Fibroblast of the aortic adventitia (primary cell): ENCODE measurements at places on chromosomes 7 and 10. TPM values are rescaled to one million over a fixed set of nuclear protein-coding genes. Genes with fewer than 3 reads are reported as not detected.
A peak's percentile ranks its signal among the peaks of the same experiment; 100 is the strongest.

- peak; percentile 56 for DNase-seq
These were observed 784.5 kb upstream of the IGFBP3 start for GRCh38 chr7:46705386-46706255.

DNA sequence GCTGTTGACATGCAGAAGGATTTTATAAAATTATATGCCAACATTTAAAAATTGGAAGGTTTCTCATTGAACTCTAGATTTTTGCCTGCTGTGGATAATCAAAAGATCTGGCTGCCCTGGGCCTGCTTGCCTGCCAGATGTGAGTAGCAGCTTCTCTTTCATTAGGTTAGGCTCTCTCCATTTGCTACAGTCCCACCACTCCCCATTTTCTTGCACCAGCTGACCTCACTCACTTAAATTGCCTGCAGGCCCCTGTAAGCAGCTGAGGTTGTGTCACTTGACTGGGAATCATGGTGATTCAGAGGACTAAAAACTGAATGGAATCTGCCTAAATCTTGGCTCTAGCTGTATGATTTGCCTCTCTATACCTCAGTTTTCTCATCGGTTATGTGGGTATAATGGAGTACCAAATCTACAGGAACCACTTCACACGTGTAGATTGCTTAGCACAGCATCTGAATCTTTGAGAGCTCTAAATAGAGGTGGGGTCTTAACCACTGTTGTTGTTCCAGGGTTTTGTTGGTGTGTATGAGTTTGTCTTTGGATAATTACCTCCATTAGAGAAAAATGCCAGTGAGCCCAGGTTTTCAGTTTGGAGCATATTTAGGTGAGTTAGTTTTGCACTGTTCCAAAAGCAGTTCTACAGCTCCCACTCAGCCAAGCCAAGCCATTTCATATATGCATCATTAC lies 18.6 kb upstream of the RAPGEF5 start:
- peak; percentile 65 for DNase-seq

DNA sequence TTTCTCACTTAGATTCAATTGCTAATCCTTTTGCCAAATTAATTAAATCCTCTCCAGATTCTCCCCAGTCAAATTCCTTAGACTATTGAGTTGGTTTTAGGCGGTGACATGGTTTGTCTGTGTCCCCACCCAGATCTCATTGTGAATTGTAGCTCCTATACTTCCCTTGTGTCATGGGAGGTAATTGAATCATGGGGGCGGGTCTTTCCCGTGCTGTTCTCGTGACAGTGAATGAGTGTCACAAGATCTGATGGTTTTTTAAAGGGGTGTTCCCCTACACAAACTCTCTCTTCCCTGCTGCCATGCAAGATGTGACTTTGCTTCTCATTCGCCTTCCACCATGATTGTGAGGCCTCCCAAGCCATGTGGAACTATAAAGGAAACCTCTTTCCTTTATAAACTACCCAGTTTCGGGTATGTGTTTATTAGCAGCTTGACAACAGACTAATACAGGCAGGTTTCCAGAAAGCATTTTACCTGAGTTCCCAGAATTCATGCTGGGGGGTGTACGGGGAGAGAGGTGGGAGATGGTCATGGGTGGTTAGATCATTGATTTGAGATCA lies 44.7 kb upstream of the GARS1 start:
- DNase-seq, result no peak

EMX2 gene
- total RNA-seq, result 0.18 and 1.1 TPM in 2 replicates
